ENCODE measurements at places on chromosomes 12 and 14.

DNA sequence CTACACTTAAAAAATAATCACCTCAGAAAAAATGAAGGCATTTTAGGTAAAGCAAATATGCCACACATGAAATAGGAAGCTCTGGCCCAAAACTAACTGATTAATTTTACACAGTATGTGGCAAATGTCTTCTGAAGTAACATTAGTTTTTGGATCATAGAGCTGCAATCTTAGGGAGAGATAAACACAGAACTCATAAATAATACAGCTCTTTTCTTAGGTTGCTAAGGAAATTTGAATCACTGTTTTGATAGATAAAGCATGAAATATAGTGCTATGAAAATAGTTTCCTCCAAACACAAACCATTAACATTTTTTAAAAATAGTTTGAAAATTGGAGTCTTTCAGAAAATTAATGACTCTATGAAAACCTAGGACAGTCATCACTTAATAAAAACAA lies 15.0 kb downstream of the RASSF9 start:
- no peak for DNase-seq

DNA sequence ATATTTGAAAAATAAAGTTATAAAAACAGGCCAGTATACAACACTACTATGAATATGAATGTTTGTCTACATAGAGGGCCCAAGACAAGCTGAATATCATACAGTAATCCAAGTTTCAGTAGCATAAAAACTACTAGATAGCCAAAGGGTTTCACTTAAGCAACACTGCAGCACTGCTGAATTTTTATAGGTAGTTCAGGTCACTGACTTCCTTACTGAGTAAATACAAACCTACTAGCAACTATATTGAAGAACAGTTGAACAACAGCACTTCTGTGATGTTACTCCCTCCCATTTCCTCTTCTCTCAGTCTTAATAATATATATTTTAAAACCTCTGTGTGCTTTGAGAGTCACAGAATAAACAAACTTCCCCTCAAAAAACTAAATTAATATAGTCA lies 42.7 kb downstream of the GTF2A1 start:
- DNase-seq, result no peak

DNA sequence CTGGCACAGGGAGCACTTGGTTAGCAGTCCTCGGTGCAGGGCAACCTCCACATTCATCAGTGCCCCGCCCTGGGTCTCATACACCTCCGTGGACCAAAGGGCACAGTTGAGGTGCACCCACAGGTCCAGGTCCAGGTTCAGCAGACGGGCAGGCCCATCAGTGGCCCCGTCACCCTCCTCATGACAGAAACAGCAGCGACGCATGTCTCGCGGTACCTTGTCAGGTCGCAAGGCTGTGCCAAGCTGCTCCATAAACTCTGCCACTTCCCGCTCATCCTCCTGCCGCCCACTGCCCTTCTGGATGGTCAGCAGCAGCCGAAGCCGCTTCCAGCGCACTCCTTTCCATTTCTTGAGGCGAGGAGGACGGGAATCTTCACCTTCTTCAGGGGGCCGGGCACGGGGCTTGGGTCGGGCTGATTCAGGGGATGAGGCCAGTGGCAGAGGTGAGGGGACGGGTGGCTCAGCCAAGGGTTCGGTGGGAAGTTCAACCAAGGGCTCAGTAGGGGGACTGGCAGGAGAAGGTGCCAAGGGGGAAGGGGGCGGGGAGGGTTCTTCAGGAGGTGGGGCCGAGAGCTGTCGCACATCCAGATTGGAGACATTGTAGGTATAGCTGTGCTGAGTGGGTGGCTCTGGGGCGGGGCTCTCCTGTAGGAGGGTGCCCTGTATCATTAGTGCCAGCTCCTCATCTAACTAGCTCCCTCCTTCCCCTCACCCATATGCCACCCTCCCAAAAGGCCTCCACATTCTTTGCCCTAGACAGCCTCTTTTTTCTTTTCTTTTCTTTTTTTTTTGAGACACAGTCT lies 8.3 kb upstream of the PRKAG1 start:
- DNase-seq, result no peak

DNA sequence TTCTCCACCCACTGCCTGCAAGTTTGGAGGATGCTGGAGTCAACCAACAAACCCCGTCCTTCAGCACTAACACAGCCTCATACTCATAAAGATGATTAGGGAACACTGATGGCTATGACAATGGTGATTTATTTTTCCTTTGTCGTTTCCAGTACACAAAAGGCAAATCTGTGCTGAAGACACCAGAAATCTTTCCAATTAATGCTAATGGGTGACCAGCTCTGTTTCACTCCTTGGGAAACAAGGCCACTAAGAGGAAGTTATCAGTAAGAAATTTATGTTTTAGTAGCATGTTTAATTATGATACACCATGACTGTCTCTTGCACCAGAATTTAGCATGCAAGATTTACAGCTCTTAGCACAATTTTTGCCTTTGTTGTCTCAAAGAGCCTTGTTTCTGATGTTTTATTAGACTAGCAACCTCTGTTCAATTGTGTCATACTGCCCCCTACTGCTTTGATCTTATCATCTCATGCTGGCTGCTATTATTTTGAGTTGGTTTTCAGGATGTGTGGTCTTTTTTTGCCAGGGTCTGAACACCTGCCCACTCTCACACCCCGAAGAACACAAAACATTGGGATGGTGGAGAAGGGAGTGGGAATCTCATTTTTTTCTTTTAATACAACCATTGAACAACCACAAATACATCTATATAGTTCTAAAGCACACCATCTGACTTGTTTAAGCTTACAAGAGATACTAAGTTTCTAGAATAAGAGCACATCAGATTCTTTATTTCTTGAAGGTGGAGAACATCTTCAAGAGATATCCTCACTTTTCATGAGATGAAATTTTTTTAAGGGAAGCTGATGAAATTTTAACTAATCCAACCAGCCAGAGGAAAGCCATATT lies 160.9 kb downstream of the SPTSSA start:
- DNase-seq, result no peak

DNA sequence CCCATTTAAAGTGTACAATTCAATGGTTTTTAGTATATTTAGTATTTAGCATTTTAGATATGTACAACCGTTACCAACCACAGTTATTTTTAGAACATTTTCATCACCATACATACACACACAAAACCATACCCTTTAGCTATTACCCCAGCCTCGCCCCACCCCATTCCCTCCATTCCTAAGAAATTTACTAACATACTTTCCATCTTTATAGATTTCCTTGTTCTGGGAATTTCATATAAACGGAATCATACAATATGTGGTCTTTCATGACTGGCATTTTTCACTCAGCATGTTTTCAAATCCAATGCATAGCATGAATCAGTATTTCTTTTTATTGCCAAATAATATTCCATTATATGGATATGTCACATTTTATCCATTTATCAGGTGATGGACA lies 101.5 kb downstream of the TAOK3 start:
- DNase-seq, result no peak

- no peak for DNase-seq
Observed at GRCh38 chr14:58077621-58078020, 74.4 kb downstream of the ARMH4 start.
